ENCODE measurements at places on chromosomes 7 and 10.
A peak's percentile ranks its signal among the peaks of the same experiment; 100 is the strongest.

DNA sequence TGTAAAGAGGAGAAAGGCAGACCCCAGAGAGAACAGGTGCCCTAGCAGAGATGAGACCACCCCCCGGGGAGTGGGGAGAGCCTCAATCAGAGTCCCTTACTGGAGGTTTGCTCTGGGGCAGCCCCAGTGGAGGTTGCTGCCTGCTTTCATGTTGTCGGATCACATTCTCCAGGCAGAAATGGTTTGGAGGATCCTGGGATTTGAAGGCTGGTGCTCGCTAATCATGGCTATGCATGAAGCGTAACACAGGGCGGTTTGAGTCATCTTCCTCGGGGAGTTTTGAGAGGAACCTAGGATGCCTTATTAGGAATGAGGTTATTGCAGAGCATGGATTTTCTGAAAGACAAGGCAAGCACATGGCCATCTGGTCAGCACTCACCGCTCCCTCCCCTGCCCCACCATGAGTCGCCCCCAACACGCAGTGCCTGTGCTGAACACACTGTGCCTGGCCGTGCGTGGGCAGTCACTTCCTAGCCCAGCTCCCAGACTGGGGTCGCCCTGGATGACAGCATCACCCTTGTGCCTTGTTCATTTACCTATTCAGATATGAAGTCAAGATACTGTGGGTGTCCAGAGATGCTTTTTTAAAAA is 319.9 kb downstream of the DPP6 start:
- DNase-seq: no peak

DNA sequence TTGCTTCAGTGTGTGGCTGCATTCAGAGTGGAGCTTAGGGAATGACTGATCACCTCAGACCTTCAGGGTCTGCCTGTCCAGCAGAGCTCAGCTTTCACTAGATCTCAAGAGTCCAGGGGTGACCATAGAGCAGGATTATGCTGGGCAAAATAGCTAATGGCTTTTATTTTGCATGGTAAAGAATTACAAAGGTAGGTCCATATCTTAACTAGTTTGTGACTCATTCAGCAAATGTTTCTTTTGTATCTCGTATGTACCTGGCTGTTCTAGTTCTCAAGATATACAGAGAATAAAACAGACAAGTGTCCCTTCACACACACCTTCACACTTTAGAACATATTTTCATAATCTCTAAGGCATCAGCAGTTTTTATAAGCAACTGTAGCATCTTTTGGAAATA is 180.5 kb downstream of the DYNC1I1 start:
- no peak for DNase-seq

- no peak for DNase-seq
Observed at GRCh38 chr10:11358011-11358410, 253.4 kb downstream of the USP6NL start.

DNA sequence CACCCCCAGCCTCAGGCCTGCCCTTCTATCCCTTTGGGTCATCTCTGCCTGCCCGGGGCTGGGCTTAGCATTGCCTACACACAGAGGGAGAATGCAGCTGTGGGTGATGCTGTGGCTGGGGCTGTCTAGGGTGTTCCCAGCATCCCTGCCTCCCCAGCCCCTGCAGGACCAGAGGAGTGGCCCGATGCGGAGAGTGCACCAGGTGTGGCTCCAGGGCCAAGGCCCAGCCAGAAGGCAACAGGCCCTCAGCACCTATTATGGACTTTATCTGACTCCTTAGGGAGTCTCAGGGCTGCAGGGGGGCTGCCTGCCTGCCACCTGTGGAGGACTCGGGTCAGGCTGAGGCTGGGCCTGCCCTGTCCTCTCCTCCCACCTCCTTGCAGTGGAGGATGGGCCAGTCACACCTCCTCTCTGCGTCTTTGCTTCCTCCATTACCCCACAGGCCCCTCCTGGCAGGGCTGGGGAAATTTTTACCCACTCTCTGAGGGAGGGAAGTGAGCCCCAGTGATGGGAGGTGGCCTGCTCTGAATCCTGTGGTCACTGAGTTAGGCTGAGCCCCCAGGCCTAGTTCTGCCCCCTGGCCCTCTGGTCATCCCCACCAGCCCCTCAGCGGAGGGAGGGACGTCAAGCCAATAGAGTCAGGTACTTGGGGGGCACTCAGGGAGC is 92.9 kb upstream of the PCBD1 start:
- no peak for DNase-seq

GRCh38 chr10:78306358-78306757 is 272.7 kb downstream of the RPS24 start:
- DNase-seq: no peak

DNA sequence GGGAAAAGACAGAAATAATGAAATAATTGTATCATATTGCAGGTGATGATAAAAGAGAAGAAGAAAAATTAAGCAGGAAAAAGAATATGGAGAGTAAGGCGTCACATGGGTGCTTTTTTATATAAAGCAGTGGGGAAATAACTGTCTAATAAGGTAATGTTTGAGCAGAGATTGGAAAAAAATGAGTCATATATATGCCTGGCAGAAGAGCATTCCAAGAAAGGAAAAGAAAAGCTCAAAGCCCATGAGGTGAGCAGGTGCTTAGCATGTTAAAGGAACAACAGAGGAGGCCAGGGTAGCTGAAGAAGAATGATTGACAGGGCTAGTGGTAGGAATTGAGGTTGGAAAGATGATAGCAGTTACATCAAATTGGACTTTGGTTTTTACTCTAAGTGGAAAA is 739.5 kb downstream of the SORCS1 start:
- no peak for DNase-seq

GRCh38 chr10:93751832-93752231 is 5.9 kb upstream of the LGI1 start:
- peak; percentile 23 for DNase-seq

GRCh38 chr10:49176310-49177268 is 11.6 kb downstream of the TMEM273 start:
- no peak for DNase-seq

DNA sequence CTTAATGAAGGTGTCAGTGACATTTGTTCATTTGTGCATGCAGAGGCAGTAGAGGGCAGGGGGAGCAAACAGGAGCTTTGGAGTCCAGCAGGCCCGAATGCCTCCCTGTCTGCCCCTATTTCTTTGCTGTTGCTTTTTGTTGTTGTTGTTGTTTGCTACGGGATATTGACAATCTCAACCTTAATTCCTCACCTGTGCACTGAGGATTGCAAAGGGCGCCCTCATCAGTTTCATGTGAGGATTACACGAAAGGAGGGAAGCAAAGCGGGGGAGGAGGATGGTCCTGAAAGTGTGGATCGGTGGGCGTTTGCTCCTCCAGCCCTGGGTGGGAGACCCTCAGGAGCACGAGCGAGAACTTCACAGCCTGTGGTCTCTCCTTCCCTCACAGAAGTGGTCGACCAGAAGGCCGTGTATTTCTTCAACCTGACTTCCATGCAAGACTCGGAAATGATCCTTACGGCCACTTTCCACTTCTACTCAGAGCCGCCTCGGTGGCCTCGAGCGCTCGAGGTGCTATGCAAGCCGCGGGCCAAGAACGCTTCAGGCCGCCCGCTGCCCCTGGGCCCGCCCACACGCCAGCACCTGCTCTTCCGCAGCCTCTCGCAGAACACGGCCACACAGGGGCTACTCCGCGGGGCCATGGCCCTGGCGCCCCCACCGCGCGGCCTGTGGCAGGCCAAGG is 9.6 kb downstream of the GDF10 start:
- DNase-seq: no peak

DNA sequence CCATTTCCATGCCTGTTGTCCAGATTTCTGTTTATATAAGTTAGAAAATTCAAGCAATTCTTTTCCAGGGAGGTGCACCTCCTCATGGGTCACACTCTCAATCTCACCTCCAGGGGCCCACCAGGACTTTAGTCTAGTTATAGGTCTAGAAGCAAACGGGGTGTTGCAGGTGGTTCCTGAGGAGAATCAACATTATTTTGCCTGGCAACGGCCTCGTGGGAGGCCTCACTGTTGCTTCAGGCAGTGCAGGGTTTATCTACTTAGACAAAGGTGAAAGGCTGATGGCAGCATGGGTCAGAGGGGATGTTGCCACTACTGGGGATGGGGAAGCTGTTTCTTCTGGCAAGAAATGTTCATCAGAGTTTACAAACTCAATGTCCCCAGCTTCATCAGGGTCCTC is 56.7 kb upstream of the LRRC18 start:
- DNase-seq: no peak

- no peak for DNase-seq
Observed at GRCh38 chr10:77516575-77516974, 121.0 kb downstream of the KCNMA1 start.

DNA sequence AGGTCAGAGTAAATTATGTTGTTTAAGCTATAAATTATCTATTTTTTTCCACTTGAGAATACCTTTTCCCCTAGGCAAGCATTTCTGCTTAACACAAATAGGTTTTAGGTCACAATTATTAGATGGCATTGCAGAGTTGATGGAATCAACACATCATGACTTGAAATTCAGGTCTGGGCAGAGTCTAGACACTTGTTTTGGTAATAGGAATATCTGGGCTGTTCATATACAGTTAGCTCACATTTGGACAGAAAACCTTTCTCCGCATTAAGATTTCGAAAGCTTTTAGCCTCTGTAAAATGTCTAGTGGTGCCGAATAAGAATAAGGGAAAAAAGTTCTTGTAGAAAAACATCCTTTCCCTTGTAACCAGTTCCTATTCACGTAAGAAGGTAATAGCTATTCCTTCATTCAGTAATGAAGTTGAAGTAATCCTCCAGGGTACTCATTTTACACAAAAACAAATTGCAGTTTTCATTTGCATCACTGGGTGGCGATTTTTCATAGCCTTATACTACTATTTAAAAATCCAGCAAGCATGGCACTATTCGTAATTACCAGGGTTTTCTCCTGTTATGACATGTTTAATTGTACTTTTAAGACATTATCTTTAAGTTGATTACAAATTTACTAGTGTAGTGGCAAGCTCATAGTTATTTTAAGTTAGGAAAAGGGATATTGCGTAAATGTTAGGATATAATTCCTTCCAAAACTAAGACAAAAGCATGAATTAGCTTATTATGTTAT is 37.0 kb downstream of the RPA3 start:
- DNase-seq: peak; percentile 82

DNA sequence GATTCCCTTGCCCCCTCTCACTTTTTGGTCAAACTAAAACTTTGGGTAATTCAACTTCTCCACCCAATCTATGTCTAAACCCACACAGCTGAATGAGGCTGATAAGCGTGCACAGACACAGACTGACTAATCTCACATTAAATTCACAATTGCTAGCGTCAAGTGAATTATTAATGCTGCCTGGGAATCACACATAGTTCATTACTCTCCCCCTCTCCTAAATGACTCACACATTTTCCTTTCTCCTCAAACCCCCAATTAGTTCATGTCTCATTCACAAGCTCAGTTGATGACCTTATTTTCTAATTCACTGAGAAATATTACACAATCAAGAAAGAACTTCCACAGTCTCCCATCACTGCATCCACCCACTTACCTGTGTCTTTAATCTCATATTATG is 14.5 kb downstream of the KLF14 start:
- DNase-seq: peak; percentile 84

- DNase-seq: no peak
Observed at GRCh38 chr7:141452911-141453310, 98.3 kb upstream of the AGK start.

- no peak for DNase-seq
Observed at GRCh38 chr7:63071396-63071795, 927.3 kb upstream of the ZNF722 start.

- no peak for DNase-seq
Observed at GRCh38 chr10:74151879-74152722, 1.1 kb downstream of the ADK start.

DNA sequence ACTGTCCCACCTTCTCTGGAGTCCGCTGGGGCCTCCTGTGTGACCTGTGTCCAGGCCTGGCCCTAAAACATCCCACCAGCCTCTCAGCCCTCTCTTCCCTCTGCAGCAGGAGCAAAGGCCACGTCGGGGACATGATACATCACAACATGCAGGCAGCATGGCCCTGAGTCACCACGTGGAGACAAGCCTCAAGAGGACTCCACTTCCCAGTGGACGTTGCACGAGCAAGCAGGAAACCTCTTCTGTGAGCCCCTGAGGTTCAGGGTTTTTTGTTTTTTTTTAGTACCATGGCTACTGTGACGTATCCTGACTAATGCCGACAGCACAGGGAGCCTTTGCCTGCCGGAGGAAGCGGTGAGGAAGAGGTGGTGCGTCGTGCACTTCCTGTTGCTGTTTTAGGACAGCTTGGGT is 165.9 kb downstream of the DNAJB6 start:
- DNase-seq: peak; percentile 11

DNA sequence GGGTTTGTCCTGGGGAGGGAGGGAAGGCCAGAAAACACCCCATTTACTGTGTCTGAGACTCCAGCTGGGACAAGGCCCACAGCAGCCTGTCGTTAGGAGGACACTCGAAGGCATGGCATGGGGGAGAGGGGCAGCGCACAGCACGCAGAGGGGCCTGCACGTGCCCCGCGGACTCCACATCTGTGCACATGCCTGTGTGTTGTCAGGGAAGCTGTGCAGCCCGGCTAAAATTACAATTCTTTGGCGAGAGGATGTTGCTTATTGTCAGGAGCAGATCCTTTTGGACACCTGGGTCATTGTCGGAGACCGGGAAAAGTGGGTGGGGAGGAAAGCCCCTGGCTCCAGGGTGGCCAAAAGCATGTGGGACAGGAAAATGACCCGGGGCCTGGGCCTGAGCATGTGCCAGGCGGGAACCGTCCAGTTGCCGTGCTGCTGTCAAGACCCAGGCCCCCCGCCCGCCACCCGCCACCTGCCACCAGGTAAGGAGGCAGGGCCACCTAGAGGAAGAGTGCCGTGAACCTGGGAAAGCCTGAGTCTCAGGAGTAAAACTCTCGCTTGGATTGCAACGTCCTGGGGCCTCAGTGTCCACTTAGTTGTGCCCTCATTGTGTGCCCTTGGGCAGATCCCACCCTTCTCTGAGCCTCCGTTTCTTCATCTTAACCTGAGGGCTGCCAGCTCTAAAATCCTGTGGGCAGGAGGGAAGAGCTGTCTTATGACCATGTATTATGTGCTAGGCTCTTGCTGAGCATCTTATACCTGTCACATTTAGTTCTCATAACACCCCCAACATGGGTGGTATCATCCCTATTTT is 7.2 kb downstream of the VSIR start:
- no peak for DNase-seq

GRCh38 chr10:110323503-110323902 is 18.8 kb upstream of the SMNDC1 start:
- peak; percentile 79 for DNase-seq

DNA sequence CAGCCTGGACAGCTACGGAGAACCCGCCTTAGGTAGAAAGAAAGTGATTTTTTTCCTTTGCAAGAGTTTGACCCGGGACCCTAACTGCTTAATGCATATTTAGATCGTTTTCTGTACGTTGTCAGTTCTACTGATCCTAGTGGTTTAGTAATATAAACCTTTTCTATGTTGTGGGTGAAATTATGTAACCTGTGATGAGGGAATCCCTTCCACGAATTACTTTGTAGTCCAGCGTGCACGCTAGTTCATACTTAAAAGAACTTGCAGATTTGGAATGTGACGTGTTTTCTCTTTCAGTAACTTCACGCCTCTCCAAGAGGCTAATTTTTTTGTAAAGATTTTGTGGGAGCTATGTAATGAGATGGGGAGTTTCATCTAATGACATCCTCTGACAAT is 705 bp downstream of the SLF2 start:
- DNase-seq: no peak

Data from fibroblast of lung (primary cell).